Common myeloid progenitor, CD34-positive (primary cell): ENCODE measurements at places on chromosomes 7 and 10.

- no peak for DNase-seq
- H3K4me1 ChIP-seq = peaks cover 13% of the 10 kb centered on the region
- no peak overlapping the region for H3K4me3 ChIP-seq
- H3K27ac ChIP-seq = no peak overlapping the region
These were observed 111.6 kb upstream of the KLF14 start for GRCh38 chr7:130845581-130846085.

GRCh38 chr10:91901784-91902677 is 7.3 kb downstream of the FGFBP3 start:
- H3K36me3 ChIP-seq = no peaks in the 10 kb centered on the region
- no peaks in the 10 kb centered on the region for H3K4me1 ChIP-seq
- no peak overlapping the region for H3K4me3 ChIP-seq
- no peaks in the 10 kb centered on the region for H3K27me3 ChIP-seq
- DNase-seq = peak; percentile 96

GRCh38 chr10:103749779-103750178 is 105.6 kb downstream of the SH3PXD2A start:
- no peak overlapping the region for H3K27ac ChIP-seq
- DNase-seq = no peak
- H3K27me3 ChIP-seq = no peaks in the 10 kb centered on the region
- no peak overlapping the region for H3K4me3 ChIP-seq
- H3K36me3 ChIP-seq = no peaks in the 10 kb centered on the region
- H3K4me1 ChIP-seq = no peaks in the 10 kb centered on the region

- no peaks in the 10 kb centered on the region for H3K4me1 ChIP-seq
- DNase-seq = no peak
- H3K4me3 ChIP-seq = no peak overlapping the region
- no peak overlapping the region for H3K27ac ChIP-seq
- peaks cover 6% of the 10 kb centered on the region for H3K27me3 ChIP-seq
These were observed 309.2 kb downstream of the FGFR2 start for GRCh38 chr10:121288864-121289661.

DNA sequence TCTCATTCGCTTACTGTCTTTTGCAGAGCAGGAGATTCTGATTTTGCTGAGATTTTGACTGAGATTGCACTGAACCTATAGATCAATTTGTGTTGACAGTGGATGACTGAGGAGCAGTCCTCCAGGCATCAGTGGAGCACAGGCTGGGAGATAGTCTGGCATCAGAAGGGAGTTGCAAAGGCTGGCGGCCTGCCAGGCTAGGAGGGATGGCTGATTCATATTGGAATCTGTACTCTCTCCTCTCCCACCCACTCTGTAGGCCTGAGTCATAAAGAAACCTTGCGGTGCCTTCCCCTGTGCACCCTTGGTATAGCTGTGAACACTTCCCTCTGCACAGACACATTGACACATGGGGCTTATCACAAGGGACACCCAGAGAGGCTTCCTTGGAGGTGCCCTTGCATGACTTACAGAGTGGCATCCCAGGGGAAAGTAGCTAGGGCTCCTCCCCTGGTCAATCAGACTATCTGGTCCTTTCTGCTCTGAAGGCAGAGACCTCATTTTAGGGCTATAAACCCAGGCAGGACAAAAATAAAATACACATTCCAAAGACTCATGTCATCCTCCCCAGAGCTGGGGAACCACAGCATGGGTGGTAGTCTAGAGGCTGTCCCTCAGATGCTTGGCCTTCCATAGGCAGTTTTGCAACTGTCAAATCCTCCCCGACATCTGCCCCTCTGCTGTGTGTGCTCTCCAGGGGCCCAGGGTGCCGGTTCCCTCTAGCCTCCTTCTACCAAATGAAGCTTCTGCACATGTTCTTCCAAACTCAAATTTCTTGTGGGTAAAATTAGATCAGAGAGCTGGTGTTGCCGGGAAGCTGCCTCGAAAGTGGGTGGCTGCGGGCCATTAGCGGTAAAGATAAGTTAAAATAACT is 37.4 kb upstream of the EEPD1 start:
- H3K4me3 ChIP-seq = no peak overlapping the region
- H3K36me3 ChIP-seq = no peaks in the 10 kb centered on the region
- no peaks in the 10 kb centered on the region for H3K27me3 ChIP-seq
- no peak overlapping the region for H3K27ac ChIP-seq
- H3K4me1 ChIP-seq = no peaks in the 10 kb centered on the region
- DNase-seq = no peak

- DNase-seq = peak; percentile 45
- H3K4me3 ChIP-seq = no peak overlapping the region
- peaks cover 5% of the 10 kb centered on the region for H3K4me1 ChIP-seq
- H3K27ac ChIP-seq = no peak overlapping the region
- peaks cover 16% of the 10 kb centered on the region for H3K27me3 ChIP-seq
These were observed 23.4 kb upstream of the DPYSL4 start for GRCh38 chr10:132163278-132163765.

GRCh38 chr7:126394406-126394805 is 858.3 kb downstream of the GRM8 start:
- H3K36me3 ChIP-seq = no peaks in the 10 kb centered on the region
- no peak overlapping the region for H3K4me3 ChIP-seq
- no peaks in the 10 kb centered on the region for H3K27me3 ChIP-seq
- H3K27ac ChIP-seq = no peak overlapping the region
- DNase-seq = no peak
- H3K4me1 ChIP-seq = no peaks in the 10 kb centered on the region

- H3K4me3 ChIP-seq = no peak overlapping the region
- peaks cover 19% of the 10 kb centered on the region for H3K4me1 ChIP-seq
- no peaks in the 10 kb centered on the region for H3K27me3 ChIP-seq
- DNase-seq = peak; percentile 54
- peaks cover 8% of the 10 kb centered on the region for H3K36me3 ChIP-seq
These were observed 103.3 kb downstream of the GRB10 start for GRCh38 chr7:50679218-50680007.

DNA sequence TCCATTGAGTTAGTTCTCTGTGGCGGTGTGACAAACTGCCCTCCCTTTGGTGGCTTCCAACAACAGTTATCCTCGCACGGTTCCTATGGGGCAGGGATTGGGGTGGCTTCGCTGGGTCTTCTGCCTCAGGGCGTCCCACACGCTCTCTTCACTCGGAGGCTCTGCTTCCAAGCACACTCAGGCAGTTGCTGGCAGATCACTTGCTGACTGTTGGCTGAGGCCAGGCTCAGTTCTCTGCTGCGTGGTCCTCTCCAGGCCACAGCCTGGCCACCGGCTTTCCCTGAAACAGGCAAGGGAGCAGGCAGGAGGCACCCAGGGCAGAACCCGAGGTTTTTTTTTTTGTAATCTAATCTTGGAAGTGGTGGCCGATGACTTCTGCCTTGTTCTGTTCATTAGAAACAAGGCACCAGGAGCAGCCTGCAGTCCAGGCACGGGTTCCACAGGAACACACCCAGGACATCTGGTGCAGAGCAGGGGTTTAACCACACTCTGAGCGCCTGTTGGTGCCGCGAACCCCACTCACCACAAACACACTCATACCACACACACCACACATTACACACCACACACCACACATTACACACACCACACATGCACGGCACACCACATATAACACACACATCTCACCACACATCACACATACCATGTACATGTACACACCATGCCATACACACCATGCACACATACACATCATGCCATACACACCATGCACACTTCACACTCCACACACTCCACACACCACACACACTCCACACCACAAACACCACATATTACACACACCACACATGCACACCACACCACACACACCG is 112.2 kb downstream of the PTPN20 start:
- no peak overlapping the region for H3K4me3 ChIP-seq
- peaks cover 2% of the 10 kb centered on the region for H3K4me1 ChIP-seq
- DNase-seq = no peak
- H3K27me3 ChIP-seq = no peaks in the 10 kb centered on the region
- no peaks in the 10 kb centered on the region for H3K36me3 ChIP-seq
- H3K27ac ChIP-seq = no peak overlapping the region

DNA sequence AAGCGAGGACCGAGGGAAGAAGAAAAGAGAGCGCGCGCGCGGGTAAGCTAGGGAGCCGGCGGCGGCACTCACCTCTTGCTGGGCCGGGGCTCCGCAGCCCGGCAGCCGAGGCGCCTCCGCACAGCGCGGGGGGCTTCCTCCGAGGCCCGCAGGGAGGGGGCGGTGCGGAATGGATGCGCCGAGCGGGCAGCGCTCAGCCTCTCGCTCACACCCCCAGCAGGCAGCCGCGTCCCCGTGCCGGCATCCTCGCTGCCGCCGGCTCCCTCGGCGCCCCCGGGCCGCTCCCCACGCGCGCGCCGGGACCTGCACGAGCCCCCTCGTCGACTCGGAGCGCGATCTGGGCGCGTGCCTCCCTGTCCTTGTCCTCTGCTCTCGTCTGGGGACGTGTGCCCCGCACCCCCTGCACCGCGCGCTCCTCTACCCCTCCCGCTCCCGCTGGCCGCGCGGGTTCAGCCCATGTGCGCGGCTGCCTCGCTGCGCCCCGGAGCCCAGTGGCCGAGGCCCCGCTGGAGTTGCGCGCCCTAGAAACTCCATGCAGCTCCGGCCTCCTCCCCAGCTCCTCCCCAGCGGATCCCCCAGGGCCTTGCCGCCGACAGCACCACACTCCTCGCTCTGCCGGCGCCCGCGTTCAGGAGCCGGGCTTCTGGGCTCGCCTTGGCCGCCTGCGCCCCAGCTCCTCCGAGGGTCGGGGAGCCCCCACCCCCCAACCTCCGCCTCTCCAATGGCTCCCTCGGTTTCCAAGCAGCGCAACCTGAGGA is 75.3 kb downstream of the CALN1 start:
- peak overlapping the region; percentile 54 for H3K27ac ChIP-seq
- no peaks in the 10 kb centered on the region for H3K36me3 ChIP-seq
- H3K4me1 ChIP-seq = peaks cover 36% of the 10 kb centered on the region
- H3K4me3 ChIP-seq = peak overlapping the region; percentile 81
- DNase-seq = no peak

DNA sequence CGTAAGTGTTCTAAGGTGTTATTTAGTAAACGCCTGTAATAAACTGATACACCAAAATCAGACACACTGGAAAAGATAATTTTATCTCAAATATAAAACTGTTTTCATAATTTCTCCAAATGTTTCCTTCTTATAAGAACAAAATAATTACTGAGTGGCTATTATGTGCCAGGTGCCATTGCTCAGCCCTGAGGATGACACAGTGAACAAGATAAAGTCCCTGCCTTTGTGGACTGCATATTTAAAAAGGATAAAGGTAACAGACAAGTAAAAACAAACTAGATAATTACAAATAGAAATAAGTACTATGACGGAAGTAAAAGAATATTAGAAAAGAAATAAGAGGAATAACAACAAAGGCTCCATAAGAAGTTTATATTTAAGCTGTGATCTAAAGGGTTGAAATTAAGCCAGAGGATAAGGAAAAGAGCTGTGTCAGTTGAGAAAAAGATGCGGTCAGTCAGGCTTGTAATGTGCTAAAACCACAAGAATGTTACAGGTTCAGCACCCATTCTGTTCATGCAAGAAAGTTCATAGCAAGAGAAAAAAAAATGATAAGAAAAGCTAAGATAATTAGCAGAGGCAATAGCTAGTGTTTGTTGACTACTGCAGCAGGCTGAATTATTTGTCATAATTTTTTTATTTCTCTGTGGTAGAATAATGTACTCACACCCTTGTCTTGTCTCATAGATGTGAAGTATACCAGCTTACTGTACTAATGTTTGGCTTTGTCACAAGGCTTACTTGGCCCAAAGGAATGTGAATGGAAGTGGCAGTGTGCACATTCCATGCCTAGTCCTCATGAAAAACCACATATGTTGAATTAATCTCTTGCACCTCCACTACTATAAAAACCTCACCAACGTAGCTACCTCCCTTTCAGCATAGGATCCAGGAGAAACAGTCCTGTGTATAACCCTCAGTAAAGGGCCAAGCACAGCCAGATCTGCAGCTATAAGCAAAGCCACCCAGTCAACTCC is 75.1 kb downstream of the CRPPA start:
- DNase-seq = peak; percentile 78
- H3K27me3 ChIP-seq = no peaks in the 10 kb centered on the region
- H3K36me3 ChIP-seq = no peaks in the 10 kb centered on the region
- no peak overlapping the region for H3K27ac ChIP-seq

DNA sequence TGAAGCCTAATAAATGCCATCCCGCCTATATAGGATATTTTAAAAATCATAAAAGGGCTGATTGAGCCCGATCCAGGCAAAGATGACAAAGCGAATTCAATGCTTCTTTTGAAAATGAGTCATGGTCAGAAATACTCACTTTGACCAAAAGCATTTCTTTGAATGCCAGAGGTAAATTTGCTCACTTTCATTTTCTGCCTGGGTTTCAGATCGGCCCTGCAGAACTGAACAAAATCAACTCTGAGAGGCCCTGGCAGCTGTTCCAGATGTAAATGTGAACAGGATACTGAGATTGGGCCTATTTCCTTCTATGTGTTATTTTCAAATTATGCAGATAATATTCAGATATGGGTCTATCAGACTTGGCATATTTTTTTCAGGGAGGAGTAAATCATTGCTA is 114.8 kb upstream of the ARID5B start:
- H3K27ac ChIP-seq = peak overlapping the region; percentile 67
- no peaks in the 10 kb centered on the region for H3K36me3 ChIP-seq
- peaks cover 1% of the 10 kb centered on the region for H3K4me1 ChIP-seq

- H3K4me3 ChIP-seq = no peak overlapping the region
- no peak for DNase-seq
- H3K36me3 ChIP-seq = no peaks in the 10 kb centered on the region
- peaks cover 15% of the 10 kb centered on the region for H3K4me1 ChIP-seq
- H3K27me3 ChIP-seq = no peaks in the 10 kb centered on the region
- no peak overlapping the region for H3K27ac ChIP-seq
These were observed 37.8 kb downstream of the HIPK2 start for GRCh38 chr7:139739863-139740597.

DNA sequence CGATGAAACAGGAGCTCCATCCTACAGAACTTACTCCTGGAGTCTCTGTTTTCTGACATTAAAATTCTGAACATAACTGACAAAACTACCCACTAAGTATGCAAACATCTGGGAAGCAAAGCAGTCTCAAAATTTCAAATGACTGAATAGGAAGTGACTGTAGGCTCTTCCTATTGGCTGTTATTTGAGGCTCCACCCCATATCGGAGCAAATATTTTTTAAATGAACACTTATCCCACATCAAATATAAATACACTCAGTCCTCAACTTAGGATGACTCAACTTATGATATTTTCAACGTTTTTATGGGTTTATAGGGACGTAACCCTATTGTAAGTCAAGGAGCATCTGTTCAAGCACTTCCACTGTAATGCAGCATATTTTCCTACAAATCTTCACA is 8.8 kb downstream of the HSPA12A start:
- no peak for DNase-seq
- no peaks in the 10 kb centered on the region for H3K36me3 ChIP-seq
- no peaks in the 10 kb centered on the region for H3K4me1 ChIP-seq
- H3K27me3 ChIP-seq = peaks cover 36% of the 10 kb centered on the region
- no peak overlapping the region for H3K27ac ChIP-seq
- no peak overlapping the region for H3K4me3 ChIP-seq

- no peak overlapping the region for H3K4me3 ChIP-seq
- H3K27me3 ChIP-seq = peaks cover 44% of the 10 kb centered on the region
- no peaks in the 10 kb centered on the region for H3K36me3 ChIP-seq
- DNase-seq = no peak
- no peaks in the 10 kb centered on the region for H3K4me1 ChIP-seq
These were observed 8.5 kb upstream of the KNDC1 start for GRCh38 chr10:133151543-133151972.
